Stimulated activated CD8-positive, alpha-beta memory T cell treated with anti-CD3 and anti-CD28 coated beads, Interleukin-15, amount 100 ng/mL, for 24 hours (primary cell): ENCODE measurements at places on chromosomes 13 and 19.

GRCh38 chr13:62512194-62513141, 1096.8 kb upstream of the PCDH20 start:
- DNase-seq: no peak

DNA sequence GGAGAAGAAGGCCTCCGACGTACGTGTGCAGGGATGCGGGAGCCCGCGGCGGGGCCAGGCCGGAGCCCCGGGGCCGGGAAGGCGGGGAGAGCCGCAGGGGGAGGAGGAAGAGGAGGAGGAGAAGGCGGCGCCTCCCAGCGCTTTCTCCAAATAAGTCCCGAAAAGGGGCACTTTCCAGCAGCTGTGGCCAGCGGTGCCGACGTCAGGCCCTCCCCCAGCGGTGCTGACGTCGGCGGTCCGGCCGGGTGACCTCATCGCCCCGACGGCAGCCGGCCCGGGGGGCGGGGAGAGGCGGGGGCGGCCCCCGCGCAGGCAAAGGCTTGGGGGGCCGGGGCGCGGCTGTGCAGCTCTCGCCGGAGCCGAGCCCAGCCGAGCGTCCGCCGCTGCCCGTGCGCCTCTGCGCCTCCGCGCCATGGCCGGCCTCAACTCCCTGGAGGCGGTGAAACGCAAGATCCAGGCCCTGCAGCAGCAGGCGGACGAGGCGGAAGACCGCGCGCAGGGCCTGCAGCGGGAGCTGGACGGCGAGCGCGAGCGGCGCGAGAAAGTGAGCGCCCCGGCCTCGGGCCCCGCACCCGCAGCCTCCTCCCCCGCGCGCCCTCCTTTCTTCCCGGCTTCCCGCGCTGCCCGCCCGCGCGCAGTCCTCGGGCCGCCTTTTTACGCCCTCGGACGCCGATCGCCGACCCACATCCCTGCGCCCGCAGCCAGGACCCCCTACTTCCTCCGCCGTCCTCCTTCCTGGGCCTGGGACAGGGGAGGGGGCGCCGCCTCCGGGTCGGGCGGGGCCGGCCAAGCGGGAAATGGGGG, at the start of gene TPM4:
Gene TPM4 (plus strand): TSS at position 342 of the 804 bp plus-strand sequence. CDS start 71 bp downstream, at position 413.
- peak; percentile 70 for DNase-seq

- no peak for DNase-seq
Measured at GRCh38 chr19:33638167-33639034, 16.6 kb downstream of the CHST8 start.

DNA sequence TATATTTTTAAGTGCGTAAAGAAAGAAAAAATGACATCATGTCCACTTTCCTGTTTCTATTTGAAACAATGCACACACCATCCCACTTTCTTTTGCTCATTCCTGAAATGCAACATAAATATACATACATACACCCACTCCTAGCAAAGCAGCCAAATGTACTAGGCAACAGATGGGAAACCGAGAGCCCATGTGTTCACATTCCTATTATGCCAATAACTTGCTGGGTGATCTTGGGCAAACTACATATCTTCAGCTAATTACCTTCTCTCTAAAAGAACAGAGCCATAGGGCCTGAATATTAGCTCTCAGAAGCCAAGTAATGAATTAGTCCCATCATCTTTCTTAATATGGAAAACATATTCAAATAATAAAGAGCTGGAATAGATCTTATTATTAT, 610.6 kb upstream of the ATXN8OS start:
- DNase-seq: no peak

GRCh38 chr19:55444646-55445045, 1.5 kb upstream of the SHISA7 start:
- DNase-seq: no peak

DNA sequence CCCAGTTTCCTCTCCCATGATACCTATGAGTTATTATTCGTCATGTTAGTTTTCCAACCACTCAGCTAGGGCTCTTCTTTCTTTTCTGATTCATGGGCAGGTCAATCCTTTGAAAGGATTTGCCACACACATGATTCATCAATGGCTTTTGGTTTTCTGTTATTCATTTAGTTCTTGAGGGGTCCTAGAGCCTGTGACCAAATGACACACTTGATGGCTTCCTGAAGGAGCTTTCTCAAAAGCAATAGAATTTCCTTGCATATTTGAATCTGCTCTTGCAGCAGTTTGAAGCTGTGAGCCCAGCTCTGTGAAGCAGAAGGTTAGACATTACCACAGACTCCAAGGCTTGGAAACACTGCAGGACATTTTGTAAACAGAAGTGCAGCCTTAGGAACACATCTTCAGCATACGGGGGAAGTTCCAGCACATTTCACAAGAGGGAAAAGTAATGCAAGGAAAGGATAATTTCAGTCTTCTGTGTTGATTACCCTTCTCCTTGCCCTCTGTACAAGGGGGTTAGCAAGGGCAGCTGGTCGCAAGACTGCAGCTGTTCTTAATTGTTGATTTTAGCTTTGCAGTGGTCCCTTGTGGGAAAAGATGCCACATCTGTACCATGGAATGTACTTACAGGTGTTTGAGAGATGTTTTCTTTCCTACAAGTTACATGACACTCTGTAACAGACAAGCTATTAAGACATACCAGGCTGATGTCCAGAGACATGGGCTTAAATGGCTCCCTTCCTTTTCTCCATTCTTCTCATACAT, 338.6 kb downstream of the KCNRG start:
- DNase-seq: no peak

DNA sequence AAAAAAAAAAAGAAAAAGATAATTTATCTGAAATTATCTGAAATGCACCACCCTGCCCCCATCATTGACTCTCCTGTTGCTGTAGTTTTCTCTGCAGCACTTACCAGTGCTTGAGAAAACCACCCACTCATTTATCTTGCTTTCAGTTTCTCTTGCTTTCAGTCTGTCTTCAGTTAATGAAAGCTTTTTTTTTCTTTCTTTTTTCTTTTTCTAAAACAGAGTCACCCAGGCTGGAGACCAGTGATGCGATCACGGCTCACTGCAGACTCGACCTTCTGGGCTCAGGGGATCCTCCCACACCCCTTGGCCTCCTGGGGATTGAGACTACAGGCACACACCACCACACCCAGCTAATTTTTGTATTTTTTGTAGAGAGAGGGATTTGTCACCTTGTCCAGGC, 4.3 kb upstream of the ACP5 start:
- DNase-seq: no peak

DNA sequence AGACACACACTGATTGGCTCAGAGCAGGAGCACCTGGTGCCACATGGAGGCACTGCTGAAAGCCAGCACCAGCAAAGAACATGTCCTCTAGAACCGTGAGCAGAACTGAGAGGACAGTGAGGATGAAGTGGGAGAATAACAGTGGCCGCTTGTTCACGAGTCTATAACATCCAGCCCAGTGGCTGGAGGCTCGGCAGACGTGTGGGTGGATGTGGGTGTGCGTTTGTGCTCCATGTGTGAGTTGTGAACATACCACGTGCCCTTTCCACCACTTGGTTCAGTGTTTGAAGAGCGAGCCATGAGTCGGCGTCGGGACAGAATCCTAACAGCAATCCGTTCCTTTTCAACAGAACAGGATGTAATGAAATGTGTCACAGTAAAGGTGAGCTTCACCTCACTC, 113.0 kb downstream of the SOX1 start:
- DNase-seq: no peak

DNA sequence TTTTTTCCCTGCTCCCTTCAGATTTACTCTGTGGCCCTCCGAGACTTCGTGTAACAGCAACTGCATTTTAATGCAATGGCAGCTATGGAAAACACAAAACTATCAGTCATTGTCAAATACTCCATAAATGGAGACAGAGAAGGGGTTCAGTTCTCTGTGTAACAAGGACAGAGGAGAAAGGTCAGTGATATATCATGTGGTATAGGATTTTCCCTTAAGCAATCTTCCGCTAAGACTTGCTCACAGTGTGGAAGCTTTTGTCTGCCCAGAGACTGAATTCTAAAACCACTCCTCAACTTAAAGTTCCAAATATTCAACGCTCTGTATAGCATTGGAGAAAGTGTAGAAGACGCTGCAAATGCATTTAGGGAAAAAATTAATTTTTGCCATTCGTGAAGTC, 111.3 kb upstream of the EDNRB start:
- DNase-seq: no peak

DNA sequence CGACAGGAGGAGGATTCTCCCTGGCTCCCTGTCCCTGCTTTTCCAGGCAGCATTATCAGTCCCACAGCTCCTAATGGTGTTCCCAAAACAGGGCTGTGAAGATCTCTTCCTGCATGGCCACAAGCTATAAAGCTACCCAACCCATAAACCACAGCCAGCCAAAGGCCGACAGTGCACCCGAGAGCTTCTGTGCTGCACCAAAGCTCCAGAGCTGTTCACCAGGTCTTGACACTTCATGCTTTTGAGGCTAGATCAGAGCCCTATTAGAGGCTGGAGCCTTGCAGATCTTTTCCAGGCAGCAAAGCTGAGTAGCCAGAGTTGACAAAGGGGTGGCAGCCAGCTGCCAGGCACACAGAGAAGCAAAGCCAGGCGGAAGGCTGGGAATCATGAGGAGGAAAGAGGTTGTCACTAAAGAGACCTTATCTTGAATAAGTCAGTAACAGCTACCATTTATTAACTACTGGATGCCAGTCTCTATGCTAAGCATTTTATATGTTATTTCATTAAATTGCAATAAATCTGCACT, 180.4 kb downstream of the KATNAL1 start:
- DNase-seq: no peak

DNA sequence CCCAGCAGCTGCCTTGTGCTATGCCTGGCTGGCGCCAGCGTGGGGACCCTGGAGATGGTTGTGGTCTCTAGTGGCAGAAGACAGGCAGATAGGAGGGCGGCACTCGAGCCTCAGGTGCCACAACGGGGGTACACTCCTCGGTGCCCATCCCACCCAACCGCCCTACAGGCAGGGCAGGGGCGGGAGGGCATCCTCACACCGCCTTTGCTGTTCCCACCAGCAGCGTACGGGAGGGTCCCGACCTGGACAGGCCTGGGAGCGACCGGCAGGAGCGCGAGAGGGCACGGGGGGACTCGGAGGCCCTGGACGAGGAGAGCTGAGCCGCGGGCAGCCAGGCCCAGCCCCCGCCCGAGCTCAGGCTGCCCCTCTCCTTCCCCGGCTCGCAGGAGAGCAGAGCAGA, 16.6 kb downstream of the PLIN4 start:
- no peak for DNase-seq
